Kasumi-1 (cell line): ENCODE measurements at places on chromosomes 13 and 19.

DNA sequence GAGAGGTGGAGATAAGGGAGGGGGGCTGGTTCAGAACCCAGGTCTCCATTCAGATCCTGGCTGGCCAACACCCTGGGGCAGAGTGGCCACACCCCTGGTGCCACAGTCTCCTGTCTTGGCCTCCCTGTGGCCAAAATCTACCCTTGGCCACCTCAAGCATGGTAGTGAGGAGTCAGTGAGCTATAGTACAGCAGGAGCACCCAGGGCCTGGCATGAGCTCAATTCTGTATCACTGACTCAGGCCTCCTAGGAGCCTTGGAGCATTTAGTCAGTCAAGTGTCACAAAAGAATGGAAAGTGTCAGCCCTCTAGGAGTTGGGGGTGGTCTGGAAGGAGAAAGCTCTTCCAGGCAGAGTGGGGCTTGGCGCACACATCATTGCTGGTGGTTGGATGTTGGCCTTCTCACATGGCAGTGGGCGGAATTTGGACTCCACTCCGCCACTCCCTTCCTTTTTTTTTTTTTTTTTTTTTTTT is 6.6 kb upstream of the CD79A start:
- DNase-seq = peak; percentile 49

- DNase-seq = no peak
These were observed 660.9 kb downstream of the LIG4 start for GRCh38 chr13:107554460-107554859.

DNA sequence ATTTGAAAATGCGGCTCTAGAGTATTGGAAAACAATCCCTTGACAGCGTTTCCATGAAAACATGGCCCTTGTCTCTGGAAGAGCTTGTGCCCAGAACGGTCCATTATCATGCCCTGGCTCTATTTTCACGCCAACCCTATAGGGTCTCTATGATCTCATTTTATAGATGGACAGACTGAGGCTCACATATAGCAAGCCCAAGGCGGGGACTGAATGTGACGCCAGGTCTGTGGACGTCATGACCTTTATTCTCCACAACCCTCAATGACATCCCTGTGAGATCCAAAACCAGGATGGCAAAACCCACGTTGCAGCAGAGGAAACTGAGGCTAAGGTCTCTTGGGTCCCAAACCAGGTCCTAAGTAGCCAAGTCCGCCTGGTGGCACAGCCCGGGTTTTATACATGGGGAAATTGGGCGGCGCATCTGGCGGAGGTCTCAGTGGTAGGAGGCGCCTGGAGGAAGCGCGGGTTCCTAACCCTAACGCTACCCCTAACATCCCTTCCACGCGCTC is 425 bp upstream of the COLGALT1 start:
- DNase-seq = no peak

DNA sequence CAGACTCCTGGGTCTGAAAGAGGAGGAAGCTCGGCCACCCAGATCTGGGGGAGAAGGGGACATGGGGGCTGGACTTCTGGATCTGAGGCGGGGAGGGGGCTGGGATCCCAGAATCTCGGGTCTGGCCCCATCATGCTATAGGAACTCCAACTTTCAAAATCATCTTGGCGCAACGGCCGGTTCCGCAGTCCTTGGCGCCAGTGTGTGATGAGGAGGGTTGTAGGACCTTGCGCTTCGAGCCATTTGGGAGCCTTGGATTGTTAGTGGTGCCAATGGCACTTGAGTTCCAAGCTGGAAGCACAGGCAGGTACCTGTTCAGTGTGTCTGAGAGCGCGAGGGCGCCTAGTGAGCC is 324 bp downstream of the RUVBL2 start:
- DNase-seq = peak; percentile 27

GRCh38 chr19:14053500-14053899 is 8.4 kb downstream of the PALM3 start:
- DNase-seq = no peak

DNA sequence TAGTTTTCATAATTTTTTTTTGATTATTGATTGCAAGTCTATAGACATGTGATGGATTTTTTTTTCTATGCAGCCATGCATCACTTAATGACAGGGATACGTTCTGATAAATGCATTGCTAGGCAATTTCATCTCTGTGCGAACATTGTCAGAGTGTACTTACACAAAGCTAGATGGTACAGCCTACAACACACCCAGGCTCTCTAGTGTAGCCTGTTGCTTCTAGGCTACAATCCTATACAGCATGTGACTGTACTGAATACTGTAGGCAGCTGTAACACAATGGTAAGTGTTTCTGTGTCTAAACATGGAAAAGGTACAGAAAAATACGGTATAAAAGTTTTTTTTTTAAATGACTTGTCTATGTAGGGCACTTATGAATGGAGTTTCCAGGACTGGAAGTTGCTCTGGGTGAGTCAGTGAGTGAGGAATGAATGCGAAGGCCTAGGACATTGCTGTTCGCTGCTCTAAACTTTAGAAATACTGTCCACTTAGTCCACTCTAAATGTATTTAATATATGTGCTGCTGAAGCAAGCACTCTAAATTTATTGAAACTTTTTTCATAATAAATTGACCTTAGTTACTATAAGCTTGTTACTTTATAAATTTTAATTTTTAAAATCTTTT is 20.3 kb downstream of the SPATA13 start:
- DNase-seq = no peak

GRCh38 chr13:114318624-114319023 is 4.3 kb downstream of the CHAMP1 start:
- DNase-seq = no peak

DNA sequence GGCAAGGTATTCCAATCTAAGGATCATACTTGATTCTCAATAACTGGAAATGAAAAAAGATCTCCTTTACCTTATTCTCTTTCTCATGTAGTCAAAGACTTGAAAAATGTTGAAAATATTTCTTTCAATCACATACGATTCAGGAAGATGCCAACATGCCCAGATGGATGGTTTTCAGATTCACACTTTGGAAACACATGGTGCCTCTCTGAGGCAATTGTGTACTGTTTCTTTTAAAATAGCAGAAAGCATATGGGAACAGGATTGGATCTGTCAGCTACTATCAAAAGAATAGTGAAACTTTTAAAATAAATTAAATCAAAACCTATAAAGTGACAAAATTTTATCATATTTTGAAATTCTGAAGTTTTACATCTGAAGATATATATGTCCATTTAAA is 222.4 kb downstream of the SPRY2 start:
- no peak for DNase-seq

GRCh38 chr13:110280985-110281688 is 25.8 kb downstream of the COL4A1 start:
- no peak for DNase-seq

GRCh38 chr13:67275351-67275960 is 45.3 kb upstream of the PCDH9 start:
- DNase-seq = no peak

- peak; percentile 28 for DNase-seq
These were observed 9.0 kb upstream of the LTBP4 start for GRCh38 chr19:40592170-40592569.

DNA sequence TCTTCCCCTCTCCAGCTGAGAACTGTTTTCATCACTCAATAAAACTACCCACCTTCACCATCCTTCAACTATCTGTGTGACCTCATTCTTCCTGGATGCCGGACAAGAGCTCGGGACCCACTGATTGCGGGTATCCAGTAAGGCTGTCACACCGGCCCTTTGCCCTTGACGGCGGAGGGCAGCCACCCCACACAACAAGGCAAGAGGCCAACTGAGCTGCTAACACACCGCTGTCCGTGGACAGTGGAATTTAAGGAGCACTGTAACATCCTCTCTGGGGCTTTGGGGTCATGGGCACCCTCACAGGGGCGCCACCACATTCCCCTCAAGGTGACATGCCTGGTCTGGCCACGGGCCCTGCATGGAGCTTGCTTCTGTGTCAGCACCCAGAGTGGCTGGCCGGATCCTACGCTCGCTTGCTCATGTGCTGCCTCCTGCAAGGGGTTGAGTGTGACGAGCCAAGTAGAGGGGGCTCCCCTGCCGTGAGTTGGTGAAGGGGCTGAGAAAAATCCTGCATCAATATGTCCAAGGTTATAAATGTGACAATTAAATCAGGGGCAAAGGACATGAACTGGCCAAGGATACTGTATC is 31.4 kb downstream of the LHFPL6 start:
- no peak for DNase-seq

- DNase-seq = peak; percentile 47
These were observed 13.2 kb upstream of the LHFPL6 start for GRCh38 chr13:39616087-39616694.

DNA sequence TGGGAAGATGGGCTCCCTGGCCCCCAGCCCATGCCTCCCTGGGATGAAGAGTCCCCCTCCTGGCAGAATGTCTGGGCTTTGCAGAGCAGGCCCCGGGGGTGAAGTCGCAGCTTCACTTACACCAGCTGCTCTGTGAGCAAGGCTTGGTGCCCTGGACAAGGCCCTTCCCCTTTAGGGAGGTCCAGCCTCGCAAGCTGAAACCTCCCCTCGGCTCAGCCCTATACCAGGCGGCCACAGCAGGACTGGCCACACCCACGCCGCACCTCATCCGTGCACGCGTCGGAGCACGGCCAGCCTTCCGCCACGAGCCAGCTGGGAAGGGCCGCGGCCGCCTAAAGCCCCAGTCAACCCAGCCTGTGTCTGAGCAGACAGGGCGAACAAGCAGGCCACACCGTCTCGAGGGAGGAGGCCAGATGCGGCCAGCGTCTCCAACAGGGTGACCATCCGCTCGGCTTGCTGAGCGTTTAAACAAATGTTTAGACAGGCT is 83.2 kb upstream of the MCF2L start:
- no peak for DNase-seq

DNA sequence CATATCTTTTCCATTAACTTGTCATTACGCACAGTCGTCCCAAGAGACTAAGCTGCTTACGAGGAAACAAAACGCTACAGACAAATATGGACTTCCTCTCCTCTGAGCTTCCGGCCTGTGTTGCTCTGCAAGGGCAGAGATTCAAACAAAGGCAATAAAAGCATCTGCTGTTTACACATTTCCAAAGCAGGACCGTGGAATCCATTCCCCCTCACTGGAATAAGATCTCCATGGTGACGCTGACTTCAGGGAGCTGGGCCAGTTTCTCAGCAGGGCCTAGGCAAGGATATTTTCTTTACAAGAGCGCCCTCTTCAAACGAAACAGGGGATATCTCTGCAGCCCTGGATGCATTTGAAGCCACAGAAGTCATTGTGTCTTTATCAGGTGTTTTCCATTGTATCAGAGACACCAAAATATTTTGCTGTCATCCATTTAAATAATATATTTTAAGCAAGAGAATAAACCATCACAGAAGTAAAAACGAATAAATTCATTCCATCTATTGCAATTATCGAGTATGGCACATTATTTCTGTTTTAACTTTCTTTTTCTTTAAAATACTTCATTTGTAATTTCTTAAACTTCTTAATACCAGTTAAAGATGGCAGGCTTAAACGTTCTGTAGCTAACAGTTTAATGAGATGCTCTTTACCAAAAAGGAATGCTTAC is 177.5 kb downstream of the DCLK1 start:
- DNase-seq = peak; percentile 2

DNA sequence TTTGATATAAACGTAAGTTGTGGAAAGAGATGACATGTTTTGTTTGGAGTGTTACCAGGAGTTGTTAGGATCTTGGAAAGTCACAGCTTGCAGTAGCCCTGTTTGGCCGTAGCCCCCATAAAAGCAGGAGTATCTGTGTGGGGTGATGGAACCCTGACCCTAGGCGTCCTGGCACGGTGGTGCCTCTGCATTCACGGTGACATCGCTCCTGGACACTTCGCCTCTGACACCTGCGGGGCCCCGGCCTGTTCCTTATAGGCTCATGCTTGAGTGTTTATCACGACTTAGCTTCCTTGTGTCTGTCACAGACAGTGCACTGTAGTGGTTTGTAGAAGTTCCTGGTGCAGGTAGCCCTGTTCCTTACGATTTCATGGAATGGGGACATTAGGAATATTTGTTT is 74.2 kb downstream of the ATP11A start:
- no peak for DNase-seq

GRCh38 chr13:25490236-25490635 is 118.5 kb downstream of the ATP8A2 start:
- DNase-seq = no peak

DNA sequence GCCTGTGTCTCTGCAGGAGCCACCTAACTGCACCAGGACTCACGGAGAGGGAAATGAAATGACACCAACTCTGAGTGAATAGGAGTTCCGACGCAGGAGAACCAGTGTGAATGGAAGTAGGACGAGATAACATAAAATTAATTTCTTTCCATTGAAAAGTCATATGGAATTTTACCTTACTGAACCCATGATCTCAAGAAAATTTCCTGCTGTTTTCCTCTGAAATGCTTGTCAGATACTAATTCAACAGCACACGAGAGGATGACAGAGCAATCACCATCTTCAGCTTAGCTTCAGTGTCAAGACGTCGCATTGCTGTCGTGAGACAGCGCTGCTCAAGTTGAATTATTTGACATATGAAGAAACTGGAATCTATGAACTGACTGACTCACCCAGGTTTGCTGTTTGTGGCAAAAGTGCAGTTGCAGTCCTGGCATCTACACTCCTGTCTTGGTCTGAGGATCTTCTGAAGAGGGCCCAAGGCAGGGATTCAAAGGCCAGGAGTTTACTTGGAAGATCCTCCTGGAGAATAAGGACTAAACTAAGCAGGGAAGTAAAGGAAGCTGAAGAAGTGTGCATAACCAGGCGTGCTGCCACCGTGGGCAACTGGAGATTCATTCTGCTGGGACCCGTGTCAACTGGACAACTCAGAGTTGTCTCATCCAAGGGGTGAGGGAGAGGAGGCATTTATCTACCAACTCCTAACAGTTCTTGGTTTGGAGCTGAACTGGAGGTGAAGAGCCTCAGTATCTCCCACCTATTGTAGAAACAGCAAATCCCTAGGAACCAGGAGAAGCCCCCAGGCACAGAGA is 214.4 kb upstream of the IRS2 start:
- DNase-seq = no peak

GRCh38 chr19:1255186-1256161 is 7.1 kb downstream of the MIDN start:
- no peak for DNase-seq

DNA sequence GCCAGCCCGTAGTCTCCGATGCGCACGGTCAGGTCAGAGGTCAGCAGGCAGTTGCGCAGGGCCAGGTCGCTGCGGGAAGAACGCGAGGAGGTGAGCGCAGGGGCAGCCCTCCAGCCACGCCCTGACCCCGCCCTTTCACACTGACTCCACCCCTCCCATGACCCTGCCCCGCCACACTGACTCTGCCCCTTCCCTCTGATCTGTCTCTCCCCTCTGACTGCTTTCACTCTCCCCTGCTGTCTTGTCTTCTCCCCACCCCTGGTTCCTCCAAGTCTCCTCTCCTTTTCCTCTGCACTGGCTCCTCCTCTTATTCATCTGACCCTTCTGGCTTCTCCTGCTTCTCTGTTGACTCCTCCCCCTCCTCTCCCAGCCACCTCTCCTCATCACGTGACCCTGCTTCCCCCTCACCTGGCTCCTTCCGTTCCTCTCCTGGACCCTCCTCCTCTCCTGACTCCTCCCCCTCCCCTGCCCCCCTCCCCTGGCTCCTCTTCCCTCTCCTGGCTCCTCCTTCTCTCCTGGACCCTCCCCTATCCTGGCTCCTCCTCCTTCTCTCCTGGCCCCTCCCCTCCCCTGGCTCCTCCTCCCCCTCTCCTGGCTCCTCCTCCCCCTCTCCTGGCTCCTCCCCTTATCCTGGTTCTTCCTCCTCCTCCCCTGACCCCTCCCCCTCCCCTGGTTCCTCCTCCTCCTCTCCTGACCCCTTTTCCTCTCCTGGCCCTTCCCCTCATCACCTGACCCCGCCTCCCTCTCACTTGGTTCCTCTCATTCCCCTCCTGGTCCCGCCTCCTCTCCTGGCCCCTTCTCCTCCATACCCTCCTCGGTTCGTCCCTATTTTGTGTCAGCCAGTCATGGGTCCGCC is 9.9 kb downstream of the LMTK3 start:
- peak; percentile 74 for DNase-seq
